Activated CD4-positive, CD25-positive, alpha-beta regulatory T cell treated with anti-CD3 and anti-CD28 coated beads, Interleukin-2, amount 50 U/mL, for 24 hours (primary cell): ENCODE measurements at places on chromosomes 2 and 18.

- ATAC-seq: no peak
Measured at GRCh38 chr2:156340804-156341451, 8.4 kb upstream of the NR4A2 start.

GRCh38 chr18:3238742-3239141 is 8.9 kb upstream of the MYL12A start:
- no peak for ATAC-seq

GRCh38 chr2:73033142-73033765 is 38.3 kb downstream of the SFXN5 start:
- no peak for ATAC-seq

- no peak for ATAC-seq
Measured at GRCh38 chr2:194559964-194560363, 1097.1 kb upstream of the SLC39A10 start.

- ATAC-seq: no peak
Measured at GRCh38 chr2:113887009-113887792, 2.7 kb upstream of the ACTR3 start.

DNA sequence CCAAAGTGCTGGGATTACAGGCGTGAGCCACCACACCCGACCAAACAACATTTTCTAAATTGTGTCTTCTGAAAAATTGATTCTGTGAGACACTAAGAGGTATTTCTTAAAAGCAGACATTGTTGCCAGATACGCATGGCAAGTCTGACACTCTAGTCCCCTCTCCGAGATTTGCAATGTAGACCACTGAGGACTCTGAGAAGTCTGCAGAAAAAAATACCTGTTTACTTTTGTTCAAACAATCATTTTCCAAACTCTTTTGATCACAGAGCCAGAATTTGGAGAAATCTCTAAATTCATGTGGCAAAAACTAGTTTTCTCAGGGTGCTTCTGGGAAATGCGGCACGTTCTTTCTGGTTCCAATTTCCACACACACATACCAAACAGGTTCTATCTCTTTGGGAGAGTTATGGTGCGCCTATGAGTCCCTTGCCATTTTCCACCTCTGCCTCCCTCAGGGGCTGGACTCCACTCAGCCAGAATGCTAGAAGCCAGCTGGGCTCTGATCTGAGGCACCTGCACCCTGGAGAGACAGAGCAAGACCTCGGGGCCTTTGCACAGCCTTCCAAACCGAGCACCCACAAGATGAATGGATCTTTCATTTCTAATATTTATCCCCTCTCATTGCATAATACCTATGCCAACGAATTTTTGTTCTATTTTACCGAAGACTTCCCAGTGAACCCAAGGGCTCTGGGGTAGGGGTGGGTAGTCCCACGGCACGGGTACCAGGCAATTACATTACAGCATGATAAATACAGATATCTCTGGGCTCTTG is 152.7 kb downstream of the MYCN start:
- no peak for ATAC-seq

- ATAC-seq: no peak
Measured at GRCh38 chr18:33152376-33152775, 288.1 kb downstream of the CCDC178 start.

- no peak for ATAC-seq
Measured at GRCh38 chr2:193517615-193518014, 1322.9 kb upstream of the TMEFF2 start.

DNA sequence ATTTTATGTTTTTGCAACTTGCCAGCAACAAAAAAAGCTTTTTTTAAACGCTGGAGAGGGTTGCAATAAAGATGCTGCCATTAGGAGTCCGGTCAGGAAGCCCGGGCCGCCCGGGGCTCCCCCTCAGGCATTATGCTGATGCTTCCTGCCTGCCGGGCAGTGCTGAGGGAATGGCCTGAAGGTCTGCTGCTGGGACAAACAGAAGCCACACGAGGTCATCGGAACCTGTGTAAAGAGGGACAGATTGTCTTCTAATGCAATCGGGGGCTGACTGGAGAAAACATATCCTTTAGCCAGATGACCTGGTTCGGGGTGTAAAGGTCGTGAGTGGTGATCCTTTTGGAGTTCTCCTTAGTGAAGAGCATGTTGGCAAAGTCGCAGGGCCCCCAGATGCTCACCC is 2.3 kb downstream of the IMPA2 start:
- ATAC-seq: no peak

- no peak for ATAC-seq
Measured at GRCh38 chr2:120348134-120348736, 2.3 kb downstream of the INHBB start.
